ENCODE measurements at places on chromosomes 3 and 15.
A peak's percentile ranks its signal among the peaks of the same experiment; 100 is the strongest.

DNA sequence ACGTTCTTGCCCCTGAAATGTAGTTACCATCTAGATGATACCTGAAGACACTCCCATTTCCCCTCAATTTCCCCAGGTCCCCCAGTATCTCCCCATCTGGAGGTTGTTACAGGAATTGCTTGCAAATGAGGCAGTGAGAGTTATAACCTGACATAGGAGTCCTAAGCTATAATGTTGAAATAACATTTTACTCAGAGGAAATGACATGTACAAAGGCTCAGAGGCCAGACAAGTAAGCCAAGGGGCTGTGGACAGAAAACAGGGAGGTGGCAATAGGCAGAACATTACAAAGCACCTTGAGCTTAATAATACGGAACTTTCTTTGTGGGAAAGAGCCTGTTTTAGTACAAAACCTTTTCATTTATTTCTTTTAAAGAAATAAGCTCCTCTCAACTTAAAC is 171.9 kb downstream of the FRMD5 start:
- peak; percentile 68 for DNase-seq
- H3K4me1 ChIP-seq: peaks cover 35% of the 10 kb centered on the region
- H3K27ac ChIP-seq: peak overlapping the region; percentile 39
- H3K27me3 ChIP-seq: no peaks in the 10 kb centered on the region
- H3K4me3 ChIP-seq: no peak overlapping the region

DNA sequence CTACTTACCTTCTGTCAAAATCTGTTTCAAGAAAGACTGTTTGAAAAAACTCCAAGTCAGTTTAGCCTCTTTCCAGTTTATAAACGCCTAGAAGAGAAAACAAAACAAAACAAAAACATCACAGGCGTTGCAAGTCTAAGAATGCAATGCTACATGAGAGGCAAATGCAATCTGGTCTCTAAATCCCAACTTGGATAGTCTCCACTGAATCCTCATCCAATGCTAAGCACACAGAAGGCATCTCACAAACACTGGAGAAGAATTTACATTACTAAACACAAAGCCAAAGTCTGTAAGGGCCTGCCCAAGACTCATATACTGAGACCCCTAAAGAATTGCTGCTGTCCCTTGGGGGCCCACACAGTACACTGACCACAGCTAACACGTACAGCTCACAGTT is 18.4 kb downstream of the RFT1 start:
- H3K27me3 ChIP-seq: no peaks in the 10 kb centered on the region
- no peaks in the 10 kb centered on the region for H3K4me1 ChIP-seq
- peaks cover 5% of the 10 kb centered on the region for H3K36me3 ChIP-seq
- no peak for DNase-seq

GRCh38 chr3:111244760-111245159 is 173.1 kb downstream of the NECTIN3 start:
- DNase-seq: no peak
- H3K4me1 ChIP-seq: no peaks in the 10 kb centered on the region
- no peak overlapping the region for H3K4me3 ChIP-seq
- no peaks in the 10 kb centered on the region for H3K27me3 ChIP-seq
- H3K36me3 ChIP-seq: no peaks in the 10 kb centered on the region

DNA sequence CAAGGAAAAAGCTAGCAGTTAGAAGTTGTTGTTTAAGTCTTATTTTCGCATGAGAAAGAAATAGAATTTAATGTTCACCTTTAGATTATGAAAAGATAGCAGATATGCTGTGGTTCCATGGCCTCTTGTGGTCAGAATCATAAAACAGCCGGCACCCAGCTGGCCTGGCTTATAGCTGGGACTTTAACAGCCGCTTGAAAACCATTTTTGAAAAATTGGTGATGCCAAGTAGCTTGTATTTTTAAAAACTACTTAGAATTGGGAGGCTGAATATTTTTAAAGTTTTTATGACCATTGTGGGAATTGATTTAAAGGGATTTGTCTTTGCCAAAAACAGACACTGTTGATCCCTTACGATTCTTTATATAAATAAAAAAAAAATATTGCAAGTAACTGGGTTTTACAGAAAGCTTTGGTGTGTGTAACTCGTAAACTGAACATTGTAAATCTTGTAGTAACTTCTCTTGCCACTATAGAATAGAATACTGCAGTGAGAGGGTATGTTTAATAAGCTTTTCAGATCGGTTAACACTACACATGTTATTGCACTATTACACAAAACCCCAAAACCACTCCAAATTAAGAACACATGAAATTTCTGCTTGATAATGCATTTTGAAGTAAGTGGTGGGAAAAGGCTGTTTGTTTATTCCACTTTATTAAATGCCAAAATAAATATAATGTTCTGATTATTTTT is 6.6 kb downstream of the ARRDC4 start:
- H3K27me3 ChIP-seq: no peaks in the 10 kb centered on the region
- peaks cover 2% of the 10 kb centered on the region for H3K36me3 ChIP-seq
- DNase-seq: no peak
- peaks cover 10% of the 10 kb centered on the region for H3K4me1 ChIP-seq
- no peak overlapping the region for H3K27ac ChIP-seq
- H3K4me3 ChIP-seq: no peak overlapping the region

DNA sequence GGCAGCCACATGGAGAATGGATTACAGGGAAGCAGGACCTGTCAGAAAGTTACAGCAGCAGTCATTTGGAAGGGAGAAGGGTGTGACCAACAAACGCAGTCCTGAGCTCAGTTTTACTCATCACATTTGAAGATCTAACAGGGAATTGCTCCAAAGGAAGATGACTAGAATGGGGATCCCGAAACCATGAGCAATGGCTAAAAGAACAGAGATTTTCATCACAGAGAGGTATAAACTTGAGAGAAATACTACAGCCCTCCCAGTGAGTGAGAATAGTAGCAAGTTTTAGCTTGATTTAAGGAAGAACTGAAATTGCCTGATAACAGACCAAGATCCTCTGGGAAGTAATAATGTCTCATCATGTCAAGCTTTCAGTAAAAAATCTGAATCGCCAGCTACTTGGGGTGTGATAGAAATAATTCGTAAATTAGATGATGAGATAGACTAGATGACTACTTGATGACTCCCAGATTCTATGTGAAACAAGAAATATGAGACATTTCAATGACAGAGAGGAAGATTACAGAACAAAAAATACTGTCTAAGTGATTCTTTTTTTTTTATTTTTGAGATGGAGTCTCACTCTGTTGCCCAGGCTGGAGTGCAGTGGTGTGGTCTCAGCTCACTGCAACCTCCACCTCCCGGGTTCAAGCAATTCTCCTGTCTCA is 16.9 kb downstream of the CD47 start:
- no peak for DNase-seq
- H3K27ac ChIP-seq: no peak overlapping the region
- no peaks in the 10 kb centered on the region for H3K27me3 ChIP-seq

- no peaks in the 10 kb centered on the region for H3K36me3 ChIP-seq
- peak overlapping the region; percentile 63 for H3K27ac ChIP-seq
- peak; percentile 66 for DNase-seq
Observed at GRCh38 chr15:41778521-41778920, 4.2 kb downstream of the MAPKBP1 start.

DNA sequence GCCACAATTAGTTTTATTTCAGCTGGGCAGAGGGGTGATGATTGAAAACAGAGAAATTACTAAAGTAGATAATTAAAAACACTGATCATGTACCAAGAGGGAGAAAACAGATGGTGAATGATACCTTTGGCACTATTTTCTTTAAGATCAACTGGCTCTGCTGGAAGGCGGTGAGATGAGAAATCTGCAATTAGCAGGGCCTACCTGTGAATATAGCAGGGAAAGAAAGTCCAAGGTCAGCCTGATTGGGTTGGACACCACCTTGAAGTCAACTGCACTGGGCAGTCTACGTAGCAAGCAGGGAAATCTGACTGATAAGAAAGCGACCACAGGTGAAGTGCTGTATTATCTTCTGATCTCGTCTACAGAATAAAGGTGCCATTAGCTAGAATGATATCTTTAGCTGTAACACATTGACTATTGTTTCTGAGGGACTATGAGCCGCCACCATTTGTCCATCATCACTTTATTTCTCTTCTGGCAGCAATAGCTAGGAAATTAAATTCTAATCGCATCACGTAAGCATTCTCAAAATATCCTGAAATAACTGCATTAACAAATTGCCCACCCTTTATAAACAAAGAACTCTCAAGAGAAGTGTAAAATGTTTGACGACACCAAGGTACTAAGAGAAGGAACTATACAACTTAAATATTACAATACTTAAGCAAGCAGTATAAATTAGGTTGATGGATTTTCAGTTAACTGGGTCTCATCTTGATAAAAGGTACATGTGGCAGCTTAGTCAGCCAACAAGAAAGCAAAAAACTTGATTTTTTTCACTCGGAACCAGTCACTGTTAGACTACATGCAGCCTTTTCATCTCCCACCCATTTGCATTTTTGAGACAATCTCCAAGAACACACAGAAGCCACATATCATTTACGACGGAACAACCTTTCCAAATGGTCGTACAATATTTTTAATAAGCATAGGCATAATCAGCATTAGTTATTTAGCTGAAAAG is 1.3 kb downstream of the NEDD4 start:
- peaks cover 3% of the 10 kb centered on the region for H3K36me3 ChIP-seq
- peak overlapping the region; percentile 93 for H3K4me3 ChIP-seq
- peak overlapping the region; percentile 68 for H3K27ac ChIP-seq
- no peaks in the 10 kb centered on the region for H3K27me3 ChIP-seq
- peak; percentile 67 for DNase-seq

- no peak overlapping the region for H3K4me3 ChIP-seq
- no peaks in the 10 kb centered on the region for H3K27me3 ChIP-seq
- H3K27ac ChIP-seq: no peak overlapping the region
- DNase-seq: no peak
Observed at GRCh38 chr15:93870583-93870982, 360.8 kb upstream of the MCTP2 start.

GRCh38 chr3:154275965-154276364 is 48.3 kb downstream of the DHX36 start:
- peak; percentile 10 for DNase-seq
- no peaks in the 10 kb centered on the region for H3K27me3 ChIP-seq
- peaks cover 18% of the 10 kb centered on the region for H3K36me3 ChIP-seq

GRCh38 chr3:15405448-15406050 is 21.8 kb downstream of the METTL6 start:
- no peaks in the 10 kb centered on the region for H3K27me3 ChIP-seq
- no peak overlapping the region for H3K4me3 ChIP-seq
- H3K4me1 ChIP-seq: no peaks in the 10 kb centered on the region
- no peak overlapping the region for H3K27ac ChIP-seq
- peaks cover under 1% of the 10 kb centered on the region for H3K36me3 ChIP-seq

- no peak overlapping the region for H3K4me3 ChIP-seq
- H3K27ac ChIP-seq: no peak overlapping the region
- no peaks in the 10 kb centered on the region for H3K4me1 ChIP-seq
- DNase-seq: no peak
- no peaks in the 10 kb centered on the region for H3K36me3 ChIP-seq
Observed at GRCh38 chr3:24199775-24200247, 254.7 kb downstream of the NR1D2 start.

GRCh38 chr3:13597661-13598060 is 48.7 kb downstream of the FBLN2 start:
- no peak overlapping the region for H3K4me3 ChIP-seq
- no peaks in the 10 kb centered on the region for H3K27me3 ChIP-seq
- no peaks in the 10 kb centered on the region for H3K36me3 ChIP-seq
- H3K27ac ChIP-seq: no peak overlapping the region
- DNase-seq: no peak

DNA sequence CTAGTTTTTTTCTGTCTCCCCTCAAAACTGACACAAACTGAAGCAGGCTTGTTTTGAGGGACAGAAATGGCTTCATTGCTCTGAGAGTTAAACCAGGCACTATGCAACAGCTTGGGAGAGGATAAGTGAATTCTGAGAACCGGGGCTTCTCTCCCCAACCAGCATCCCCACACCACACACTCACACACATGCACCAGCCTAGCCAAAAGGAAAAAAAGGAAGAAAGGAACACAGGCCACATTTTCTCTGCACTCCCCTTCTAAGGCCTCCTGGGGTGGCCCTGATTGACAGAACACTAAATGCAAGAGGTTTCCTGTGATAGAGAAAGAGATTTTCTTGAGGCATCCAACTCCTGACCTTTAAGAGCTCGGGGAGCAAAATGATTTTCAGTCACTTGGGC is 177.5 kb downstream of the TLE3 start:
- no peaks in the 10 kb centered on the region for H3K36me3 ChIP-seq
- no peaks in the 10 kb centered on the region for H3K27me3 ChIP-seq
- no peak overlapping the region for H3K27ac ChIP-seq
- no peak overlapping the region for H3K4me3 ChIP-seq
- H3K4me1 ChIP-seq: no peaks in the 10 kb centered on the region

DNA sequence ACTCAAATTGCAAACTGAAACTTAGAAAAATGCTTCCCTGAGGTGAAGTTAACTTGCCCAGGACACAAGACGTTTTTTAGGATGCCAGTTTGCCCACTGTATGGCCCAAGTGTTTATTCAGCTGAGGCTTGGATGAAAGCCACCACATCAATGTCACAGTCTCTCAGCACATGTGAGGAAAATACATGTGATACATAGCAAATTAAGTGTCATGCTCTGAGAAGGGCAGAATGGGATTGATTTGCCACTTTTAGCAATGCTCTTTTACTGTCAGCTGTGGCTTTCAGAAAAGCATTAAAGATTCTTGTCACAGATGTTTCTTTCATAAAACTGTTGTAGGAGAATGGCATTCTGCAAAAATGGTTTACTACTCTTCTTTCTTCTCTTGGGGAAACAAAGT is 165.5 kb downstream of the ZIC1 start:
- H3K27me3 ChIP-seq: no peaks in the 10 kb centered on the region
- H3K4me1 ChIP-seq: no peaks in the 10 kb centered on the region
- no peak overlapping the region for H3K27ac ChIP-seq
- DNase-seq: no peak
- H3K4me3 ChIP-seq: no peak overlapping the region

DNA sequence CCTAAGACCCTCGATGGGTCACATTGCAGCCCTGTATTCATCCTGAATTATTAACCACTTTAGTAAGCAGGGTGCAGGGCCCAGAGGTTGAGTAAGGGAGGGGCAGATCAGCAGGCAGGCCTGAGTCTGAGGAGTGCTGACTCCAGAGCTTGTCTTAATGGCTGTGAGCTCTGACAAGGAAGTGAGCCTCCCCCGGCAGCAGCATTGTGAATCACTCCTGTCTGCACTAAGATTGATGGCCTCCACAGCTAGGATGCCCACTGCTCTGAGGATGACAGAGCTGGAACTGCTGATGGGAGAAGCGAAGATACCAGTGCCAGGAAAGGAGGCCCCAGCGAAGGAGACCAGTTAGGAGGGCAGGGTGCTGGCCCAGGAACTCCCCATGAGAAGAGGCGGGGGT is 46.5 kb upstream of the CCDC174 start:
- H3K4me3 ChIP-seq: no peak overlapping the region
- H3K27me3 ChIP-seq: peaks cover 36% of the 10 kb centered on the region
- no peaks in the 10 kb centered on the region for H3K4me1 ChIP-seq
- H3K27ac ChIP-seq: no peak overlapping the region

DNA sequence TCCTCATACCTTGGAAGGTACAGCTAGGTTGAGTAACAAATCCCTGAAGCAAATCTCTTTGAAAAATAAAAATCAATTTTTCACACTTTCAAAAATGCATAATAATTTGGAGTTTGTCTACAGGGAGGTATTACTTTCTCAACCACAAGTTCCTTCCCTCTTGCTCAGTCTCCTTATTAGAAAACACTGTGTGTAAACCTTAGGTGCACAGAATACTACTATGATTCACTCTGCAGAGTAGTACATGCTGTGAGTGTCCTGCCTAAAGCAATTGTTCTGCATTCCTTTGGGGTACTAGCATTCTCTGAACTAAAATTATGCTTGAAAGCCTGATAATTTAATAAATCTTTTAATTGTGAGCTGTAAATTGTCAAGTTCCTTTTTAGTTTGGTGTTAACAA is 115.9 kb upstream of the EPHA3 start:
- H3K4me3 ChIP-seq: no peak overlapping the region
- no peaks in the 10 kb centered on the region for H3K27me3 ChIP-seq
- H3K36me3 ChIP-seq: no peaks in the 10 kb centered on the region
- no peak for DNase-seq

- H3K36me3 ChIP-seq: no peaks in the 10 kb centered on the region
- no peaks in the 10 kb centered on the region for H3K4me1 ChIP-seq
- peaks cover 6% of the 10 kb centered on the region for H3K27me3 ChIP-seq
- no peak for DNase-seq
Observed at GRCh38 chr15:81281766-81282605, 42.0 kb downstream of the STARD5 start.

All from endothelial cell of umbilical vein (primary cell).